EH (cell line): ENCODE measurements at places on chromosomes 6 and 20.

DNA sequence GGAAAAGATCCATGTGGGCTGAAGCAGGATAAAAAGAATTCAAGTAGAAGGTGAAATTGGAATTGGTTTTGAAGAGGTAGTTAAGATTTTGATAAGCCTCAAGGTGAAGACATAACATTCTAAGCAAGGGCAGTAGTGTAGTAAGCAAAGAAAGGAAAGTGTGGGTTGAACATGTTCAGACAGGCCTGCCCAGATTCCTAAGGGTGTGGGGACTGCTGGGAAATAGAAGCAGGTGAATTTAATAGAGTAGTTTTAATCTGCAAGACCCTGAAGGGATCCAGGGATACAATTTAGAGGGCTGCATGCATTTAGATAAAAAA, 19.1 kb downstream of the TAB2 start:
- DNase-seq, result no peak

DNA sequence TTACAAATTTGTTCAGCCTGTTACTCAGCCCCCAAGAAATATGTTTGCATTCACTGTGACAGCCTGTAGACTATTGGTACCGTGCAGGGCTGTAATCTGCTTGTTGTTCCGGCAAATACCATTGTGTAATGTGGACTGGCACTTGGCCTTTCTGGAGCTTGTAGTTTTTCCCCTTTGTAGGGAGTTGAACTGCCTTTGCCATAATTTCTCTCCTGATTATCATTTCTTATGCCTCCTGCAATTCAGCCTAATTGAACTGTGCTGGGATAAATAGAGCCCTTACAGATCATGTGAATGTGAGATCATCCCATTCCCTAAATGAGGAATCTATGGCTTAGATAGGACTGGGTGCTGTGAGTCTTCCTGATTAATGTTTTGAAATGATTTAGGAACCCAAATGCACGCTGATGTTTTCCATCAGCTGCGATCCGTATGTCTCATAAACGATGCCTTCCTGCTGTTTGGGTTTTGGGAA, 185.1 kb downstream of the JARID2 start:
- peak; percentile 21 for DNase-seq

GRCh38 chr6:85569323-85569722, 24.3 kb downstream of the SNX14 start:
- DNase-seq, result peak; percentile 35

DNA sequence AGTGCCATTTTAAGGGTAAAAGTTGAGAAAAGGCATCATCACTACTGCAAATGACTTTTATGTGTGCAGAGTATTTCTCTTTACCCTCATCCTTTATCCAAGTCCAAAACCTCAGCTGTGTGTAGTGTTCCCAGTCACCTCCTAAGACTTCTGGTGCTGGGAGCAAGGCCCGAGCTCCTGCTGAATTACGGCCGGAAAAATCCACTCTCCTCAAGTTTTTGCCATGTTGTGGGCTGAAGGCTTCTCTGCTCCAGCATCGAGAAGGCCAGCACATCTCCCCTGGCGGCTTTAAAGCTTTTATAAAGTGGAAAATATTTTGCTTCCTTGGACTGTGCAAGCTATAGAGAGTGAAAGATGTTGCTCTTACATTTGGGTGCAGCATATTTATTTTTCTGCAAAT, 153.2 kb upstream of the THBS2 start:
- no peak for DNase-seq

GRCh38 chr6:84227044-84227433, 404 bp downstream of the CEP162 start:
- DNase-seq, result no peak

- DNase-seq, result no peak
Observed at GRCh38 chr20:43283126-43283525, 93.4 kb upstream of the PTPRT start.

DNA sequence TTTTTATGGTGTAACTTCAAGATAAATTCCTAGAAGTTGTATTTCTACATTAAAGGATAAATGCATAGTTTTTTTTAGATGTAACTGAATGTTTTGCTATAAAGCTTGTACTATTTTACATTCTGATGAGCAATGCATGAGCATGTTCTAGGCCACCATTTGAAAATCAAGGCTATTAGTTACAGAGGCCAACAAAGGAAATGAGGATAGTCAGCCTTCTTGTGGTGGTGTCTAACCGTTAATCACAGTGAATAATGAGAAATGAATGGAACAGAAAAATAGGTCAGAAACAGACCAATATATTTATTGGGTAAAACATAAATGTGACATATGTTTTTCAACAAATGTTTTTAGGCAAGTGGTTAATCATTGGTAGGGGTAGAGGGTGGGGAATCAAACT, 37.6 kb upstream of the L3MBTL3 start:
- DNase-seq, result no peak

DNA sequence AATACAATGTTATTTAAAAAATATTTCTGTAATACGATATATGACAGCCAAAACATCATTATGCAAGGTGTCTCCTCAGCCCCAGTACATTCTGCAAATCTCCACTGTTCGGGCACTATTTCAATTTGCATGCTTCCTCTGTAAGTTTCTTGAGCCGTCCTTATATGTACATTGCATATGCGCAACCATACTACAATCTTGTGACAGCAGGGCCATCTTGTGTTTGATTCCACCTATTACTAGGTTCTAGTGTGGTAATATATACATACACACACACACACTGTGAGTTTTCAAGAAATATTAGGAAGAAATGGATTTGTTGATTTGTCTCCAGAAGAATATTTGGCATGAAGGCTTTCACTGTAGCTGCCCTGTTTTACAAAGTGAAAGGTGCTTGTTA, 9.8 kb downstream of the LYRM4 start:
- no peak for DNase-seq

DNA sequence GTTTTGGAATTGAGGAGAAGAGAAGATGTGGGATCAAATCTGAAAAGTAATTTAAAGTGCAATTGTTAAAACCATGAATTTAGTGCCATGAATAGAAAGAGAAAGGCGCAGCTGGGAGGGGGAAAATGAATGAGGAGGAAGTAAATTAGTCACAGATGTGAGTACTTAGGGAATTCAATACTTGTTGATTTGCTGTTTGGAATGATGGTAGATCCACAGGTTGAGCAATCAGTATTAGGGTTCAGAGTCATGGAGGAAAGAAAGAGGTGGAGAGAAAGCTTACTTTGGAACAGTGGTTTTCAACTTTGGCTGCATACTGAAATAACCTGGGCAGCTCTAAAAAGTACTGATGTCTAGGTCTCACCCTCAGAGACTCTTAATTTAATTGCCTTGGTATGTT, 229.7 kb upstream of the ASCC3 start:
- DNase-seq, result peak; percentile 60
